ENCODE measurements at places on chromosomes 5 and 9.

DNA sequence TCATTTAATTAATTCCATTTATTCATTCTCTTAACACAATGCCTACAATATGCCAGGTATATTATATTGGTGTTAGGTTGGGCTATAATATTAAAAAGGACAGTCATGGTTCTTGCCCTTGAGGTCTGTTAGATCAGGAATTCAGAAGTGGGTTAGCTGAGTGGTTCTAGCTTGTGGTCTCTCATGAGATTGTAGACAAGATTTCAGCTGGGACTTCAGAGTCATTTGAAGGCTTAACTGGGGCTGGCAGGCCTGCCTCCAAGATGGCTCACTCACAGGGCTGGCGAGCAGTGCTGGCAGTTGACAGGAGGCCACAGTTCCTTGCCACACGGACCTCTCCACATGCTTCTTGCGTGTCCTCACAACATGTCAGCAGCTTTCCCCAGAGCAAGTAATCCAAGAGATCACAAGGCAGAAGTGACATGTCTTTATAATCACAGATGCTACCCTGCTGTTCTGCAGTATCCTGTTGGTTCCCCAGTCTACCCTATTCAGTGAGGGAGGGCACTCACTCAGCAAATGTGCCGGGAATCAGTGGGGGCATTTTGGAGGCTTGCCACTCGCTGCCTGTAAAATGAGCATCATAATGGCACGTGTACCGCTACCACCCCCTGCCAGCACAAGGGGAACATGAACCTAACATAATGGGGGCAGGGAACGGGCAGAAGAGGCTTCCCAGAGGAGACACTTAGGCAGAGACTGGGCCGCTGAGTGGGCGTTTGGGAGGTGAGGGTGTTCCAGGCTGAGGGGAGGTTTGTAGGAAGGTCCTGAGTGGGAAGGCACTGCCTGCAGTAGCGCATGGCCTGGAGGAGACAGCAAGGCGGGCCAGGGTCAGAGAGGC is 70.0 kb downstream of the EXOSC2 start:
- DNase-seq: no peak

DNA sequence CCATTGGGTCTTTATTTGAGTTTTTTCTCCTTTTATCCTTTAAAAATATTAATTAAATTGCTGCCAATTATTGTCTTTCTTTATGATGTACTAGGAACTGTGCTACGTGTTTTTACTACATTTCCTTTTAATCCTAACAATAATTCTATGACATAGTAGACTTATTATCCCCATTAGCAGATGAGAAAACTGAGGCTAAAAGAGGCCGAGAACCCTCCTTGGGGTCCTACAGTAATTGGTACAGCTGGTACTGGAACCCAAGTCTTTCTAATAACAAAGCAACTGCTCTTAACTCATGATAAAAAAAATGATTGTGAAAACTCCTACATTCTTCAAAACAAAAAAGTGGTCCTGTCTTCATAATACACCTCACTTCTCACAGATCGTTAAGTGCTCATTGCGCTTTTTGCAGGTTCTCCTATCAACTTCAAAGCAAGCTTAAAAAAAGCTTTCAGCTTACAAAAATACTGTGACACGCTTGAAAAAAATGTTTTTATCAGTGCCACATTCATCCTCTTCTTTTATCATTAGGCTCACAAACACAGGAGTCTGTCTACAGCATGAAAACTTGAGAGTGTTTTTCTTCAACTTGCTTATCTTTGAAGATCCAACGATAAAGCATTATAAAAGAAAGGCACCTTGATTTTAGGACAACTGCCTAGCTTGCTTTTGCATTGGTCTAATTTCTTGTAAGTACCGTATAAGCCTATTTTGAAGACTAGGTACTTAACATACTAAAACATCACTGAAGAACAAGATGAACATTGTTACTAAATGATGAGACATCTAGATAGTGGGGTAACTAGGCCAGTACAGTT is 32.4 kb downstream of the FYB1 start:
- no peak for DNase-seq

GRCh38 chr5:110702704-110703103 is 23.8 kb downstream of the TMEM232 start:
- DNase-seq: no peak

GRCh38 chr5:98460536-98460935 is 312.9 kb upstream of the RGMB start:
- DNase-seq: no peak

DNA sequence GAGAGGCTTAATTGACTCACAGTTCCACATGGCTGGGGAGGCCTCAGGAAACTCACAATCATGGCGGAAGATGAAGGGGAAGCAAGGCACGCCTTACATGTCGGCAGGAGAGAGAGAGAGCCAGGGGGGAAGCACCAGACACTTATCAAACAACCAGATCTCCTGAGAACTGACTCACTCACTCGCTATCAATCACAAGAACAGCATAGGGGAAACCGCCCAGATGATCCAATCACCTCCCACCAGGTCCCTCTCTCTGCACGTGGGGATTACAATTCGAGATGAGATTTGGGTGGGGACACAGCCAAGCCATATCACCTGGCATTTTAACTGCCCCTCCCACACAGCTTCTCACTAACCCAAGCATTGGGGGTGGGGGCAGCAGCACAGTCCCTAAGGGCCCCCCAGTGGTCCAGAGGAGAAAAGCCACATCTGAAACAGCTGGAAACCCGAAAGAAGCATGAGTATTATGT is 76.1 kb upstream of the ASS1 start:
- no peak for DNase-seq

- DNase-seq: no peak
Observed at GRCh38 chr5:116876240-116876840, 301.7 kb upstream of the SEMA6A start.

DNA sequence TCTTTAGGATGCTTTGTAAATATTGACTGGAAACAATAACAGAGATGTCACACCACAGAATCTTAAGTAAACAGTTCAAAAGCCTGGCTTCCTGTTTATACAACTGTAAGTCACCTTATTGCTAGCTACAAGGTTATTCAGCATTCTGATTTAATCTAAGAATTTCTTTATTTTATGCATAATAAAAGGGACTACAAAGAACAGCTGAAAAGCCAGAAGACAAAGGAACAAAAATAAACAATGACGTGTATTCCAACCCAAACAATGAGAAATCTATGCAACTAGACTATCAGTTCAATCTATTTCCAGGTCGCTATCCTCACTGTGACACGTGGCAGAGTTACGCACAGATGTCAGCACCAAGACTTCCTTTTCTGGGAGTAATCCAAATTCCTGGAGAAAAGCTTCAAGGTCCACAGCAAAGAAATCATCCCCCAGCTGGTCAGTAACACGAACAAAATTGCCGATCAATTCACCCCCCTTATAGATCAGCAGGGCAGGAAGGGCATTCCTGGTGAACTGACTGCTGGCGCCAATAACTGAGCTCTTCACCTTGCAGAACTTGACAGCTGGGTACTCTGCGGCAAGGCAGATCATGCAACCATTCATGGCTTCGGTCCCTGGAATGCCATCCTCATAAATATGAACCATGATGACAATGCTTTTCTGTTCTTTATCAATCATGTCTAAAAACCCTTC is 8.4 kb downstream of the PDCL start:
- DNase-seq: no peak

DNA sequence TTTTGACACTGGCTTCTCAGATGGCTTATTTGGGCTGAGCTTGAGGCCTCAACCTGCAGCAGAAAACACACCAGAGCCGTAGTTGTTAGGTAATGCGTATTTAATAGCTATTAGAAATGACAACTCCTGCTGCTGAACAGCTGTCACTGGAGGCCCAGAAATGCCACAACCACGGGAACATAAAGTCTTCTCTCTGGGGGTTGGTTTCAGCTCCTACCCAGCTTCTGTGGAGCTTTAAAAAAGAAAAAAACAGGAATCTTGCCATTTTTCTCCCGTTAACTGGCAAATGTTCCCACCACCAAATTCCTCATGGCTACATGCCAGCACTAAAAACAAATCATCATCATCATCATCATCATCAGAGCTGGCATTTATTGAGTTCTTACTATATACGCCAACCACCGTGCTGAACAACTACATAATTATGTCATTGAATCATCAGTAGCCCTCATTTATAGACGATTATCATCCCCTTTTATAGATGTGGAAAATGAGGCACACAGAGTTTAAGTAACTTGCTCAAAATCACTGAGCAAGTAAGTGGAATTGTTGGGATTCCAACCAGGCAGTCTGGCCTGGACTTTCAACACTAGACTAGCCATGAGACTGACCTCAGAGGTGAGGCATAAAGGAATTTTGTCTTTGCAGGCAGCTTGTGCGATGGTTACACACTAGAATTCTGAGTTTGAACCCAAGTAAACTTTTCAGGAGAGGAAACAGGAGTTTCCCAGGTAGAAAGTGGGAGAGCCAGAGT is 185.3 kb upstream of the WWC1 start:
- DNase-seq: no peak

DNA sequence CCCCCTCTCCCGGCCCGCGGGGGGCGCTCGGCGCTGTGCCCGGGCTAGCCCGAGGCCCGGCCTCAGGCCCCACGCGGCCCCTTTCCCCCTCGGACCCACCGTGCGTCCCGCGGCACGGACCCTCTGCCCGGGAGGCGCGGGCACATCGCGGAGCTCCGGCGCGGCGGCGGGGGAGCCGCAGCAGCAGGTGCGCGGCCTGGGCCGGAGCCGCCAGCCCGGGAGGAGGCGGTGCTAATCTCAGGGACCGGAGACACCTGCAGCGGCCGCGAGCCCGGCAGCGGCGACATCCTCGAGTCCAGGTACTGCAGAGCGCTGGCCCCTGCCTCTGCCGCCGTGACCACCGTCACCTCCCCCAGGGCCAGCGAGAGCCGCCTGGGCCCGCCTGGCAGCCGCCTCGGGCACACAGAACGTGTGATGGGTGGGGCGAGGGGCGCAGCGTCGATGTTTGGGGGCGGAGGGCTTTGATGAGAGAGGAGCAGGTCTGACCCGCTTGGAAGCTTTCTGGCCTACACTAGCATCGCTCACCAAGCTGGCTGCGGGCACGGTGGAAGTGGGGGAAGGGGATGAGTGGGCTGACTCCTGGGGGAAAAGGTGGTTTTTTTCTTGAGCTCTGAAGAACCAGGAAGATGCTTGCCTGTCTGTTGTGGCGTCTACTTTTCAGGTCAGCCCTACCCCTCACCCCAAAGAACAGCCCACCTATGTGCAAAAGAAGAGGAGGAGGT is 524 bp downstream of the CYFIP2 start:
- no peak for DNase-seq

DNA sequence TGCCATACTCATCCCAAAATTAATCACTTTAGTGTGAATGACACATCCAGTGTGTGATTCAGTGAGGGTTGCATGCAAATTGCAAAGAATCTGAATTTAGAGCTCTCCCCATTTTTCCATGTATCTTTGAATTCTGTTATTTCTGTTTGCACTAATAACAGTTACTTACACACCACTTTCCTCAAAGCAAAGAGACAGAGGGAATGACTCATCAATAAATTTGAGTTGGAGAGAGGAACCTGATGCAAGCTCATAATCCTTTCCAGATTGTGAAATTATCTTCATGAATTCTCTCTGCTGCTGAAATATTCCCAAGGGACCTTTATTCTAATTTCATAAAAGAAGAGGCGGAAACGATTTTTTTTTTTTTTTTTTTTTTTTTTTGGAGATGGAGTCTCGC is 204.8 kb downstream of the CDH9 start:
- DNase-seq: peak; percentile 2

DNA sequence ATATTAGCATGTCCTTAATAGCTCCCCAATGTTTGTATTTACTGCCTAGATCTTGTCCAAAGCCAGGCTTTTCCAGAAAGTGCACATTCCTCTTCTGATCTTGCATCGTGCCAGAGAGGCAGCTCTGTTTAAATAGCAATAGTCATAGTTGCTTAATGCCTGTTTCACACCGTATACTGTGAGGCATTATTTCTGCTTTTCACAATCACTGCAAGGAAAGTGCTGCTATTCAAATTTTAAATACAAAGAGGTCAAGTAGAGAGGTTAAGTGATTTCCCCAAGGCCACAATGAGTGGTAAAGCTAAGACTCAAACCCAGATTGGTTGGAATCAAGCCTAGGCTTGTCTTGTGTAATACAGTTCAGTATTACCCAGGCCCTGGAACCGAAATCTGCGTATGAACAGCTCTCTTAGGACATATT is 153.6 kb downstream of the SNX18 start:
- DNase-seq: no peak

DNA sequence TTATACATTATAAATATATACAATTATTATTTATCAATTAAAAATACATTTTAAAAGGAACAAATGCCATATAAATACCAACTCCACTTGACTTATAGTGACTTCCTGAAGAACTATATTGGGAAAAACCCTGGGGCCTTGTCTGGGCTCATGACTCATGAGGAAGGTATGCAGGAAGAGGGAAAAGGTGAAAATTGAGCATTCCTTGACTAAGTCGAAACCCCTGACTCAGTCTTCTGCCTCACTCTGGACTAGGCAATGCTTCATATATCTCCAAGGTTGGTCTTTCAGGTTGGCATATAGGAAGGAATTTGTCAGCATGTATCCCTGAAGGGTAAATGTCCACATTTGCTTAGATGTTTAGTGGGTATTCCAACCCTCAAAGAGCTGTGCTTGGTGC is 78.5 kb downstream of the SH3TC2 start:
- no peak for DNase-seq

DNA sequence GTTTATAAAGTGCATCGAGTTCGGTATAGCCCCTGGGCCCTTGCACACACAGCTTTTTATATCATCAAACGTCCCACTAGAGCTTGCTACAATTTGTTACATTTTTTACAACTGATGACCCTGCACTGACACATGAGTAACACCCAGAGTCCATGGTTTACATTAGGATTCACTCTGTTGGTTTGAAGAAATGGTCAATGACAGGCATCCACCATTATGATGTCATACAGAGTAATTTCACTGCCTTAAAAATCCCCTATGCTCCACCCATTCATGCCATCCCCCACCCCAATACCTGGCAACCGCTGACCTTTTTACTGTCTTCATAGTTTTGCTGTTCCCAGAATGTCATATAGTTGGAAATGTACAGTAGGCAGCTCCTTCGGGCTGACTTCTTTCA is 130.2 kb downstream of the MED10 start:
- DNase-seq: no peak

- peak; percentile 70 for DNase-seq
Observed at GRCh38 chr9:129109537-129109903, 1.1 kb downstream of the CRAT start.
